D341Med (cell line): ENCODE measurements at places on chromosomes 16 and 17.

DNA sequence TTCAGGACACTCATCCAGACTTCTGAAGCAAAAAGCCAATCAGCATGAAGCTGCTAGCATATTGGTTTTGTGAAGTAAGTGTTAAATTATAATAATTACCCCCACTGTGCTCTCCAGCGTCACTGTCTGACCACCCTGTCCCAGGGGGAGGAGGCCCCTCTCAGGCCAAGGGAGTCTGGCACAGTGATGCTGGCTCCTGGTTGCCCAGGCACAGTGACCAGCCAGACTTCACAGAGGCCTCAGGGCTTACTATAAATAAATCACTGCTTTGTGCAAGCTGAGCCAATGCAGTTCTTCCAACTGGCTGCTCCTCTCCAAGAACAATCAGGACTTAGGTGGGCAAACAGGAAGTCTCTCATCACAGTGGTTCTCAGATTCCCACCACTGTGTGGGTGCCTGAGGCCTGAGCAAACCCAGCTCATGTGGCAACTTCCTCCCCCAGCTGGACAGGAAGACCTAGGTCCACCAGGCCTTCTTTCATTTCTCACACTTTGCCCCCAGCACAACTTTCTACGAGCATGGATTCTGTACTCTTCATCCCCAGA lies 1.7 kb upstream of the DBNDD1 start:
- no peak for DNase-seq

DNA sequence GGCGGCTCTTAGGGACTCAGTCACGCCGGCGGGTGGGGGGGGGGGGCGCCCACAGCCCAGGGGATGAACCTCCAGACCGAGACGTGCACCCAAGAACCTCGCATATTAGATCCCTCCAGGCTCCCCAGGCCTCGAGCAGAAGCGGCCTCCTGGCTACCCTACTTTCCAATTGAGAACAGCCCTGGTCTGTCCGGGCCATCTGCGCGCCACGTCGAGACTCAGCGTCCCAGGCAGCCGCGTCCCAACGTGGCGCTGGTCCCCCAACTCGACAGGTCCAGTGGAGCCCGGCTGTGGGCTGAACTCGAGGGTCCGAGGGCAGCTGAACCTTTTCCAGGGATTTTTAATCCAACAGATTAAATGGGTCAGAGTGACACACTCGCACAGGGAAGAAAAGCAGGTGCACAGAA lies 2.3 kb upstream of the IRX3 start:
- DNase-seq = no peak

DNA sequence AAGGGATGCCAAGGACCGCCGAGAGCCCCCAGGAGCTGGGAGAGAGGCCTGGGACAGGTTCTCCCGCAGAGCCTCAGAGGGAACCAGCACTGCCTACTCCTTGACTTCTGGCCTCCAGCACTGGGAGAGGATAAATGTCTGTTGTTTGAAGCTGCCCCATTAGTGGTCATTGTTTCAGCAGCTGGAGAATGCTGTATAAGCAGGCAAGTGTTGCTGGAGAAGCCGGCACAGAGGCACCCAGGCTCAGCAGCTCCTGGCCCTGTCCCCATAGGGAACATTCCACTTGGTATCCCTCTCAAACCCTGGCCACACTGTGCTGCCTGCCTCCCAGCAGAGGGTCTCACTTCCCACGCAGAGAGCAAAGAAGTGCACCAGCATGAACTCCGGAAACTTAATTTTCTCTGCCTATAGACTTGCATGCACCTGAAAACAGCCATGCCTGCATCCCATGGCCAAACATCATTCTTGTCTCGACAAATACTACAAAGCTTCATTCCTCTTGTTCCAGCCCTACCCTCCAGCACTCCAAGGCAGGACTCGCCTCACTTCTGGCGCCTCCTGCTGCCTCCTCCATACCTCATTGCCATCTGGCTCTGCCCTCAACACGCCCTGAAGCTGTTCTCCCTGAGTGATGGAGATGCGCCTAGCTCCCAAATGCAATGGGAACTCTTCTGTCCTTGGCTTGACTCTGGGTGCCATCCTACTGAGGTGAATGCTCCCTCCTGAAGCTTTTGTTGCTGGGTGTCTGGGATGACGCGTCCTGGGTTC lies 88.1 kb downstream of the DNAH17 start:
- DNase-seq = no peak

GRCh38 chr17:42118545-42118944 lies 2.6 kb downstream of the KAT2A start:
- DNase-seq = peak; percentile 69

DNA sequence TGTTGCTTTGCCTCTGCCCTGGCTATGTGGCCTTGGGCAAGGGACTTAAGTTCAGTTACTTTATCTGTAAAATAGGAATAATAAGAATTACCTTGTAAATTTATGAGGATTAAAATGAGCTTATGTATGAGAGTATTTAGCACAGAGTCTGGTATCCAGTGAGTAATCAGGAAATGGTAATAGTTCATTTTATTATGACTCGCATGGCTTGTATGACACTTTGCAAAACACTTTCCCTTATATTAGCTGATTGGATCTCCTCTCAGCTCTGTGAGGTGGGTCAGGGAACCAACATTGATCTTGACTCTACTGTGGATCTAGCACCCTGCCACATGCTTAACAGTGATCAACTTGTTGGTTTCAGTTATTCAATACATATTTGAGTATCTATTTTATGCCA lies 8.3 kb upstream of the CDH3 start:
- DNase-seq = no peak

GRCh38 chr17:77297693-77298666 lies 157.2 kb downstream of the SEC14L1 start:
- no peak for DNase-seq

DNA sequence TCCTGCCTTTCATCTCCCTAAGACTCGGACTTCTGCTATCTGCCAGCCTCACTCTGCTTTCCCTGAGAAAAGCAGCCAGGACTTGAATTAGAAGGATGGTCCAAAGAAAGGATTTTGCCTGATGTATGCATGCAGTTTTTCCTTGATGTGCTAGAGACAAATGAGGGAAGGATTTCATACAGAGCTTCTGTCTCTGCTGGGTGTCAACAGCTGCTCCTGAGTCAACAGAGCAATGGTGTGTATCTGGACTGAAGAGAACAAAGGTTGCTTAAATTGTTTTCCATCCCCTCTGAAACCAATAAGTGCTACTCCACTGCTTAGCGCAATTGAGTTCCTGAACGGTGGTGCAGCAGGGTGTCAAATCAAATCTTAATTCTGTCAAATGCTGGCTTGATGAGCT lies 680.6 kb upstream of the C16orf82 start:
- no peak for DNase-seq

GRCh38 chr16:55051571-55052347 lies 121.1 kb downstream of the IRX5 start:
- no peak for DNase-seq

DNA sequence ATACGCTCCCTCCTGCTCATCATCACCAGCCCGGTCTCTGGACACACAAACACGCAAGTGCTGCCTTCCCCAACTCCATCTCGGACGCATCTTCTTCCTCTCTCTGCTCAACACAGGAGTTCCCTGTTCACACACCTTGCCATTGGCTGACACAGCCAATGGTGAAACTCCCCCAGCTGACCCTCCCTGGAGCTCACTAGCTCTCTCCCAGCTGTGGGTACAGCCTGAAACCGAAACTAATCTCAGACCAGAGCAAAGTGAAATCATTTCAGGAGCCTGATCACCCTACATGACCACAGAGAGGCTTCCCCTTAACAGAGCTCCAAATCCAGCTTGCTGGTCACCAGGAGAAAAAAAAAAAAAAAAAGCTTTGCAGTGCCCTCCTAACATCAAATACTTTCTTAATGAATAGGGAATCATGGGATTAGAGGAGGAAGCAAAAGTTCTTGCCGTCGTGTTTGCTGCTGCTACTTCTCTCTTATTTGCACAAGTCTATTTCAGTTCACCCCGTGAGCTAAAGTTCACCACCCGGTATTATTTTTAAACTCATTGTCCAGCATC lies 8.3 kb downstream of the CUEDC1 start:
- DNase-seq = no peak

- no peak for DNase-seq
Measured at GRCh38 chr16:56997931-56998330, 8.6 kb downstream of the NLRC5 start.

DNA sequence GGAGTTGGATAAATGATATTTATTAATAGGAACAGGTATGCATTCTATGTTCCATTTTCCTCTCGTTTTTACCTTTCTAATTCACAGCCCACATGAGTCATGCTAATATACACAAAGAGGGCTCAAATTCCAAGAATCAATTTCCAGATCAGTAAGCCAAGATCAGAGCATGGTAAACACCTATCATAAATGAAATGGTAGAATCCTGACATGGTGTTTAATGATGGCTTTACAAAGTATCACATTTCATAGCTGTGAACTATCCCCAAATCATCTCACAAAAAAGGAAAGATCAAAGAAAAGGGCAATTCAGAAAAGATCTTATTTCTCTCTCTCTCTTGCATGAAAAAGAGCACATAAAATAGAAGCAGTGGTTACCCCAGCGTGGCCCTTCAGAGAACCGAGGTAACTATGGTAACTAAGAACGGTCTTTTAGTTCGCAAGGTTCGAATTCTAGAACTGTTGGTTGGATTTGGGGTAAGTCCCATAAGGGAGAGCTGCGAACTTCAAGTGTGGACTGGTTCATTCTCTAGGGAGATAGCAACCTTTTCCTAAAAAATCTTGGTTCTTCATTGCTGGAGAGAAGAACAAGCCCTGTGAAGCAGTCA lies 73.0 kb downstream of the MARCHF10 start:
- no peak for DNase-seq

DNA sequence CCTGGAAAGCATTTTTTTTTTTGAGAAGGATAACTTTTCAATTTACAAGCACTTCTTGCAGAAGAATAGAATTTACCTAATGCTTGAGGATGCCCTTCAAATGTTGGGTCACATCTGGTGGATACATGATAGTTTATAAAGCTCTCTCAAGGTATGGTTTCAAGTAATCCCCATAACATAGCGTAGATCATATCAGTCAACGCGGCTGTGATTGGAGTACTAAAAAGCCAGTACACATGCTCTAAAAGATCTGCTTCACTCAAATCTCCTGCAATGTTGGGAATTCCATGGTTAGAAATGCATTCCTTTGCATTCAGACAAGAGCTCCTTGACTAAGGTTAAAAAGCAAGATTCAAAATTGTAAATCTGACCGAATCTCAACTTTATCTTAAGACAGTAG lies 3.9 kb upstream of the KCNJ16 start:
- no peak for DNase-seq

DNA sequence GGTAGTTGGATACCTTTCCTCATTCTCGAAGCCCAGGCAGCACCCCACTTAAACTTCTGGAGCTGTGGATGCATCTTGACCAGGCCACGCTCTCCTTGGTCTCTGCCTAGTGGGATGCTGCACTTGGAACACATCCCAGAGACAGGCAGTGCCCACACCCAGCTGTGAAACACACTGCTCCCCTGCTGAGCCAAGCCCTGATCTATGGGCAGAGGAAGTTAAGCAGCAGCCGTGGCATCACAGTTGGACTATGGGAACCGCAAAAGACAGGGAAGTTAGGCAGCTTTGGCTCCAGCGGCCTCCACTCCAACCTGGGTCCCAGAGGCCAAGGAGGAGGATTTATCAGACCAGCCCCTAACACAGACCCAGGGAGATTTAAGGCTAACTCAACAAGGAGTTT lies 284.8 kb upstream of the CCL2 start:
- no peak for DNase-seq

DNA sequence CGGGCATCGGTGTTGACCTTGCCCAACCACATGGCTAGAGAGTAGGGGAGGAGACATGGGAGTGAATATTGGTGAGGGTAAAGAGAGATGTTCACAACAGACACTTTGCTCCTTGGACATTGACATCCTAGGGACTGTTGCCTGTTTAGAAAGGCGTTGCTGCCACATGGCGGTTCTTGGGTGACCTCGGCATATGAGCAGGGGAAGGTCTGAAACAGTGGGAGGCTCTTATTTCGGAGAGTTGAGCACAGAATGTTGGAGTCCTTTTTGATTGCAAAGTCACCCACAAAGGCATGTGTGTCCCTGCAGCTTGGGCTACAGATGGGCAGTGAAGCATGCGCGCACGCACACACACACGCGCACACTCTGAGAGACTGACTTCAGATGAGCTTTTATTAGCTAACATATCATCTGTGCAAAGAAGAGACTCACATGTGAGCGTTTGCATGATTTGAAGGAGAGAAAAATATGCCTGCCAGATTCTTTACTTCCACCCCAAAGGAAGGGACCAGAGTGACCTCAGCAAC lies 104.4 kb downstream of the SHISA9 start:
- DNase-seq = no peak

- DNase-seq = no peak
Measured at GRCh38 chr17:19024101-19025078, 19.8 kb upstream of the FAM83G start.

- DNase-seq = no peak
Measured at GRCh38 chr17:47811709-47812108, 9.9 kb downstream of the OSBPL7 start.

DNA sequence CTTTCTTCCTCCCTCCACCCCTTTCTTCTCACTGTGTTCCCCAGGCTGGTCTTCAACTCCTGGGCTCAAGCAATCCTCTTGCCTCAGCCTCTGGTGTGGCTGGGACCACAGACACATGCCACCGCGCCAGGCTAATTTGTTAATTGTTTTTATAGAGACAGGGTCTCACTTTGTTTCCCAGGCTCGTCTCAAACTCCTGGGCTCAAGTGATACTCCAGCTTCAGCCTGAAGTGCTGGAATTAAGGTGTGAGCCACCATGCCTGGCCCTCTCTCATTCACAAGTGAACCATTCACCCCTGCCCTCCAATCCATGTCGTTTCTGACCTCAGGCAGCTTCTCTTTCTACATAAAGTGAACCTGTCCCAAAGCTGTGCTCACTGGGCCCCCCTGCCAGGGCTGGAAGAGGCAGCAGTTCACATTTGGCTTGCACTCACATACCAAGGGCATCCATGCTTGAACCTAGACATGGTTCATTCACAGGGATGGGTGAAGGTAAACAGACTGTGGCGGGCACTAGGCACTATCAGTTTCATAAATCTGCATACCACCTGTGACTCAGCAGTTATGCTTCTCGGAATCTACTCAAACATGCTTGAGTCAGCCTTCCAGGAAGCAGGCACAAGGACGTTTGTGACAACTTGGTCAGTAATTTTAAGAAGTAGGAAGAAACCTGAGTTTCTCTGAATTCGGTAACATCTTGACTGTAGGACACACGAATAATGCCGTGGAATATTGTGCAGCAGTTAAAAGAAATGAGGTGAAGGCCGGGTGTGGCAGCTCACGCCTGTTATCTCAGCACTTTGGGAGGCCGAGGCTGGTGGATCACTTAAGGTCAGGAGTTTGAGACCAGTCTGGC lies 6.0 kb upstream of the RNF213 start:
- DNase-seq = peak; percentile 33

GRCh38 chr17:59527931-59528330 lies 37.5 kb upstream of the DHX40 start:
- DNase-seq = no peak
